ENCODE measurements at places on chromosomes 1 and 21.

GRCh38 chr1:110176299-110176956 is 26.1 kb downstream of the SLC6A17 start:
- no peak for DNase-seq

- DNase-seq = no peak
Observed at GRCh38 chr1:155006601-155007101, 4.0 kb downstream of the ZBTB7B start.

GRCh38 chr1:19979494-19979977 is at the start of gene PLA2G2A:
Gene PLA2G2A (minus strand): TSS chr1:19979618. CDS start chr1:19978773, 845 bp downstream.
- no peak for DNase-seq

DNA sequence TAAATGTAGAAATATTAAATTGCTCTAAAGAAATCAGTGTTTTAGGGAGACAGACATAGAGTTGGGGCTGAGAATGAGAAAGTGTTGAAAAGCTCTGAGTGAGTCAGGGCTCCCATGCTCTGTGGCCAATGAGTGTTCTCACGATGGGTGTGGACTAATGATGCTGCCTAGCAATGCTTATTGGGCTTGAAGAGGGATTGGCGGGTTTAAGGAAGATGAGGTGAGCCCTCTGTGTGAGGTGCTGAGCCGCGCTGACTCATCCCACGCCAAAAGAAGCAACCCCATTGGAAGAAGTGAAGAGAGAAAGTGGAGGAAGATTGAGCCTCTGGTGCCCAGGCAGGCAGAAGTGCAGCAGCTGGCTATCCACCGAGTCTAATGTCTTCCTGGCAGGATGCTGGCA is 65.1 kb upstream of the DPT start:
- no peak for DNase-seq

DNA sequence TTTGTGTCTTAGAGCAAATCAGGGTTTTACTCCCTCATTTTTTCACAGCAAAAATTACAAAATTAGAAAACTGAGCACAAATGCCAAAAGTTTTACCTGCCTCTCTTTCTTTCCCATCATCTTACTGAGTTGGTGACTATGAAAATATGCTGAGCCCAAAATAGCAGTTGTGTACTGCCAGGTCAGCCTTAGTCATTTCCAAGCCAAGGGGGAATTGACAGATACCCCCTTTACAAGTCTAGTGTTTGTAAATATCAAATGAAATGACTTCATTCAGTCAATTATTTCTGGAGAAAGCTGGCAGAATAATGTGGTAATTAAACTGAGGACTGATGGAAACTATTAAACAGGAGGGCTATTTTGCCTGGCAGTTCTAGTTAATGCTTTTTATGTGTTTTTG is 11.4 kb upstream of the GORAB start:
- no peak for DNase-seq

DNA sequence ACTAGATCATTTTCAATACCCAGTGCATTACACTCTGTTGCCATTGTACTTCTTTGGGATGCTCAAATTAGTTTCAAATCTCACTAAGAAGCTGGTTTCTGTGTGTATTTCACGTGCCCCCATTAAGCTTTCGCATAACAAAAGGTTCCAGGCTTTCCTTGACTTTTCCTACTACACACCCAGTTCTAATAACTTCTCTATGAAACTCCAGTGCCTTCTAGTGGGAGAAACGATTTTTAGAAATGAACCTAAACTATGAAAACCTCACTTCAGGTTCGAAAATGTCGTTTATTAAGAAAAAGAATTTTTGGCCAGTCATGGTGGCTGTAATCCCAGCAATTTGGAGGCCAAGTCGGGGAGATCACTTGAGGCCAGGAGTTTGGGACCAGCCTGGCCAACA is 2.8 kb downstream of the CFHR4 start:
- no peak for DNase-seq
